ENCODE measurements at places on chromosomes 3 and 15.

DNA sequence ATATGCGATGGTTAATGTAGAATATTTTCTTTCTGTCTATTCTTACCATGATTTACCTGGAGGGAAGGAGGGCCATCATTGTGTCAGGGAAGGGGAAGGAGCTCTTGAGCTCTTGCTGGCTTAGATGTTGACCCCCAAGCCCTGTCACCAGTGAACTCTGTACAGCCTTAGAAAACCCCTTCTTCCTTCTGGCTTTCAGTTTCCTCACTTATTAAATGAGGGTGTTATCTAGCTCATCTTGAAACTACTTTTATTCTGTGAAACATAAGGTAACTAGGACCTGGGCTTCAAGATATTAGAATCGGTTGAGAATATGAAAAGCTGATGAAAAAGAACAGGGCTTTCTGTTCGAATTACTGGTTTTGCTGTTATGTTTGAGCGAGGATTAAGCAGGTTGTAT is 25.1 kb upstream of the UTS2B start:
- DNase-seq, result no peak

DNA sequence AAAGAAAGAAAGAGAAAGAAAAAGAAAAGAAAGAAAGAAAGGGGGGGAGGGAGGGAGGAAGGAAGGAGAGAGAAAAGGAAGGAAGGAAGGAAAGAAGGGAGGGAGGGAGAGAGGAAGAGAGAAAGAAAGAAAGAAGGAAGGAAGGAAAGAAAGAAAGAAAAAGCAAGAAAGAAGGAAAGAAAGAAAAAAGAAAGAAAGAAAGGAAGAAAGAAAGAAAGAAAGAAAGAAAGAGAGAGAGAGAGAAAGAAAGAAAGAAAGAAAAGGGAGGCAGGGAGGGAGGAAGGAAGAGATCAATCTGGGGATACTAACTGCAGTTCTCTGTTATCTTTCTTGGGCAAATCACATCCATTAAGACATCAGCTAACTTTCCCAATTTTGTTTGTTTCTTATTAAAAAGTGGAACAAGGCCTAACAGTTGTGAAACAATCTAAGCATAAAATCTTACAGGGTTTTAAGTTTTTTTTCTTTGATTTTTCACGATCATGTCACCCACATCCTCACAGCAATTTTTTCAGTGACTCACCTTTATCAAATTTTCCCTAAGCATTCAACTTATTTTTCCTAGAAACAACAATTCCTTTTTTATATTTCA is 36.8 kb downstream of the TBC1D2B start:
- no peak for DNase-seq

DNA sequence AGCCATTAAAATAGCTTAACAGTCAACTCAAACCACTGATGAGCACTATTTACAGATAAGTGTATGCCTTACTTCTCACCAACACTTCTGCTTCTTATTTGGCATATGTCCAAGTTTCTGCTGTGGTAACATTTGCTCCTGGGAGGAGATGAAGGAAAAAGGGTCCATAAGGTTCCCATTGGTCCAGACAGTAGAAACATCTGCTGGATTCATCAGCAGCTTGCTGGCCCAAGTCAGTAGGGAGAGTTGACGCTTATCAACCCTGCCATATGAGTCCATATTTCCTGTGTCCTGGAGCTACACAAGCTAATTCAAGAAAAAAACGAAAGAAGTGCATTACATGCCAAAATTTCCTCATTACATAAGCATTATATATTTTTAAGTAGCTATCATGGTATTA is 824.5 kb downstream of the CADM2 start:
- DNase-seq, result no peak

GRCh38 chr15:90872486-90873184 is 4.2 kb downstream of the FURIN start:
- no peak for DNase-seq

GRCh38 chr3:55512571-55513343 is 25.7 kb upstream of the WNT5A start:
- no peak for DNase-seq

GRCh38 chr15:60137711-60138396 is 133.7 kb downstream of the FOXB1 start:
- no peak for DNase-seq

GRCh38 chr15:41928637-41929620 is 35.1 kb upstream of the SPTBN5 start:
- no peak for DNase-seq

DNA sequence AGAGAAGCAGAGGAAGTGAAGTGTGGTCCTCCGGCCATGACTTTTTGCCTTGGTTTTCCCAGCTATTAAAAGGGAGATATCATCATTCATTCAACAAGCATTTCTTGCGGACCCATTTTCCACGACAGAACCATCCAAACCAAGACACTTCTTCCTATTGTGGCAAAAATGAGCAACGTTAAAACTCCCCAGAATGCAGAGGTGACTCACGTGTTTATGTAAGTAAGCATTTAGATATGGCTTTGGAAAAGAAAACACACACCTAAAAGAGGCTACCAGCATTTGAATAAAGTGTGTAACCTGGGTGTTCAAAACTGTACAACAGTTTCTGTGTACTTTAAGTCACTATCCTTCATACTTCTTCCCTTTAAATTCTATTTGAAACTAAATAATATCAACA is 181.3 kb downstream of the RORA start:
- no peak for DNase-seq

DNA sequence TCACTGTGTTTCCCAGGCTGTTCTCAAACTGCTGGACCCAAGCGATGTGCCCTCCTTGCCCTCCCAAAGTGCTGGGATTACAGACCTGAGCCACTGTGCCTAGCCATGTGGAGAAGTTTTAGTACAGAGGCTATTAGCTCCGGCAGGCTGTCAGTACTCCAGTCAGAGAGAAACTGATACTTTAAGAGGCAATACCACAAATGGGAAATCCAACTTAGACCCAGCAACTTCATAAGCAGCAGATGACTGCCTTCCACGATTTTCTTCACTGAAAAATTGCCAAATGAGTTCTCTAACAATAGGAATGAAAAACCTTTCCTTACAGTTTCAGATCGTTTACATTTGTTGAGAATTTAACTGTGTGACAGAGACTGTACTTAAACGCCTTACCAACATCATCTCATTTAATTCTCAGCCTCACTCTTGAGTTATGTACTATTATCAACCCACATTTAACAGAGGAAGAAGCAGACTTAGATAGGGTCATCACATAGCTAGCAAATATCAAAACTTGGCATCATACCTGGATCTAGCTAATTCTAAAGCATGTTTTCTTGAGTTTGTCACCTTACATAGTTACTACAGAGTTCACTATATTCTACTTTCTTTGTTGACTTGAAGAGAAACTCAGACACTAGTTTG is 127.4 kb downstream of the TCF12 start:
- no peak for DNase-seq

- no peak for DNase-seq
Observed at GRCh38 chr3:187594272-187594671, 75.9 kb downstream of the SST start.

DNA sequence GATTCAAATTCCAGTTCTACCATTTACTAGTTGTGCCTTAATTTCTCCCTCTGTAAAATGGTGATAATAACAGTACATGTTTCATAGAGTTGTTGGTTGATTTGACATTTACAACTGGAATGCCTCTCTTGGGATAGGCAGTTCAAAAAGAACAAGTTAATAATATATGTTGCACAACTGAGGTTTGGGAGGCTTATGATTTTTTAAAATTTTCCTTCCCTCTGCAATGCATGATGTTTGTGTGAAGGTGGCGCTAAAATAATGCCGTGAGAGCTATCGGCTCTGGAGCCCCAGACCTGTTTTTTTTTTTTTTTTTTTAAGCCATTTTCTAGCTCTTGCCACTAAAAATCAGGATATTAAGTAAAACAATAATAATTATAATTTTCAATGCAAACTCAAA is 18.6 kb downstream of the DNAJB11 start:
- no peak for DNase-seq

GRCh38 chr3:26596335-26596734 is 26.2 kb upstream of the LRRC3B start:
- DNase-seq, result no peak

DNA sequence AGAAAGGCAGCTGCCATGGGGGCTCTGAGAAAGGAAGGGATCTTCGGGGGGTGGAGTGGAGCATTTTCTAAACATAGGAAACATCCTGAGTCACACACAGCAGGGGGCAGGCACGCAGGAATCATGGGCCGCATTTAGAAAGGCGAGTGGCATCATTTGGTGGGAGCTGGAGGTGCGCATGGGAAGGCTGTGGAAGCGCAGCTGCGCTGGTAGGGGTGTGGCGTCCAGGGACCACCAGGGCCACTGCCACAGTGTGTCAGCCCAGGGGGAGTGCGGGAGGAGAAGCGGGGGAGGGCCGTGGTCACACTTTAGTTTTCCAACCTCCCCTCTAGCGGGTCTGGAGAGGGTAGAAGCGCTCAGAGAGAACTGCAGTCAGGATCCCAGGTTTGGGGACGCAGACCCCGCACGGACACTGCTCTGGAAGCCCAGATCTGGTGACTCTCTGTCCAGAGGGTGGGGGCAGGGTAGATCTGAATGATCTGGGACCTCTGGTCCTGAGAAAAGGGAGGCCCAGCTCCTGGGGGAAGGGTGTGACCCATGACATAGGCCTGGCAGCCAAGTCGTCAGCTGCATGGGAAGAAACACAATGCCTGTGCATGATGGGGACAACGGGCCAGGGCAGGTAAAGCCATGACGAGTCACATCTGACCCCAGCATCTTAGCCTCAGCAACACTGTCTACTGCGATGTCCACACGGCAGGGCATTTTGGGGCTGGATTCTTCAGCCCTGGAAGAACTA is 88.0 kb upstream of the IQSEC1 start:
- no peak for DNase-seq

DNA sequence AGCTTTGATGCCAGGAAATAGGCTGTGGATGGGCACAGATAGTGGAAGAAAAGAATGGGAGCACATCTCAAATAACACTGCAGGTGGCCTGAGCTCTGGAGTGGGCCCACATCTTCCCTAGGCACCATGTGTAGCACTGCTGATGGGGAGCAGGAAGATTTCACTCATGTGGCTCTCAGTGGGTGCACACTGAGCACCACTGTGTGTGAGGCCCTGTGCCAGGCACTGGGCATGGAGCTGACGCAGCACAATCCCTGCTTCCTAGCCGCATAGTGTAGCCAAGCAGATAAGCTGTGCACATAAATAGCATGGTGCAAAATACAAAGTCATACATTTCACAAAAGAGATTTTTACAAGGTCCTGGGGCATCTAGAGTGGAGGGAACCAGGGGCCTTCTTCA is 101.6 kb downstream of the MOBP start:
- DNase-seq, result no peak

DNA sequence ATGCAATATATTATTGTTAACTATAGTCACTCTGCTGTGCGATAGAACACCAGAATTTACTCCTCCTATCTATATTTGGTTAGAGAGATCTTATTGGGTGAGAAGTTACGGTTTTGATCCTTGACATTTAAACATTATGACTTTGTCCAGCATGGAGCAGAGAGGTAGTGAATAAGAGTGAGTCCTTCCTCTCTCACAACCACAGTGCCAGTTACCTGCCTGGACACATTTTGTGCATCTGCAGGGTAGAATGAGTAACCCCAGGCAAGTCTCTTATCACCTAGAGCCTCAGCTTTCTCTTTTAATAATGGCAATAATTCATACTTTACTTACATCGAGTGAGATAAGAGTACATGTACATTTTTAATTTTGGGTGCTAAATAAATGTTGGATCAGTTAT is 24.1 kb downstream of the KAT2B start:
- DNase-seq, result no peak

DNA sequence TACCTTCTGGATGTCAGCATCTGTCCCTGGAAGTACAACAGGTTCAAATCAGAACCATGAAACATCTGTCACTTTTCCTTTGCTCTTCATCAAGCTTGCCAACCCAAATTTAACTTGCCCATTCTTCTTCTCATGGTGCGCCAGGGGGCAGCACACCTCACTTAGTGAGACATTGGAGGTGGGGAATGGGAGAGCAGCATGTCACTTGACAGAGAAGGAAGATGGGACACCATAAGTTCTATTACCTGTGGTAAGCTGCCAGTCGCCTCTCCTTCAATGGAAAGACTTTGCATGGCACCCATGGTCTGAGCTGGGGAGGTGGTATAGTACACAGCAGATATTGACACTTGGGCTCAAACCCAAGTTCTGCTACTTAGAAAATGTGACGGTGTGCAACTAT is 2.9 kb downstream of the SCN5A start:
- DNase-seq, result no peak

DNA sequence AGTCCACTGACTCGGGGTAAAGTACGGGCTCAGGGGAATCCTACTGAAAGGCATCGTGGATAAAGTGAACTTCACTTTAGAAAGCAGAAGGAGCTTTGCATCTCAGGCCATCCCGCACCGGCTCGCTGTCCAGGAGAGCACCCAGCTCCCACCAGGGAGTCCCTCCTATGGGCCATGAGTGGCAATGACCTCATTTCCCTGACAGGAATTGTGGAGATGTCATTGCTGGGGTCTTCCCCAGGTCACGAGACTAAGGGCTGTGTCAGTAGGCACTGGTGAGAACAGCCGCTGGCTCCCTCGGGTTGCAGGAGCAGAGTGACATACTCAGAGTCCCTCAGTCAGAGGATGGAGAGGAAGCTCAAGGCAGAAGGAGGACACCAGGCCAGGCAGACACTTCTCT is 97.3 kb downstream of the XXYLT1 start:
- DNase-seq, result no peak

Measured in midbrain (tissue), 1 donor.